ENCODE measurements at places on chromosomes 6 and 20.

DNA sequence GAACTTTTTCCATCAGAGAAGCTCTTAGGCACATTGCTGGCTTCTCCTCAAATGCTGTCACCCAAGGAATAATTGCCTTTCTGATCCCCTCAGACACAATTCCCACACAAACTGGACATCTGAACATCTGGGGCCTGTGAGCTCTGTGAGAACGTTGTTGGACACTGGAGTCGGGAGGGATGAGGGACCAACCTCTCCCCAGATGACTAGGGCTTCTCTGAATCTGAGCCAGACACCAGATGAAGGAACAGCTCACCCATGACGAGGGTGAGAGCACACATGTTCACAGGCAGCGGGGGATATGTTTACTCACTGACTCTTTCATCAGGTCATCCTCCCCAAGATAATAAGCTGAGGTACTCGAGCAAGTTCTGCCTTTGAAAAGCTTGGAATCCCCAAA, 283.9 kb upstream of the SUPT3H start:
- no peak overlapping the region for H3K4me3 ChIP-seq
- no peaks in the 10 kb centered on the region for H3K36me3 ChIP-seq
- no peak for DNase-seq
- H3K4me1 ChIP-seq: peaks cover 20% of the 10 kb centered on the region
- H3K27me3 ChIP-seq: no peaks in the 10 kb centered on the region

DNA sequence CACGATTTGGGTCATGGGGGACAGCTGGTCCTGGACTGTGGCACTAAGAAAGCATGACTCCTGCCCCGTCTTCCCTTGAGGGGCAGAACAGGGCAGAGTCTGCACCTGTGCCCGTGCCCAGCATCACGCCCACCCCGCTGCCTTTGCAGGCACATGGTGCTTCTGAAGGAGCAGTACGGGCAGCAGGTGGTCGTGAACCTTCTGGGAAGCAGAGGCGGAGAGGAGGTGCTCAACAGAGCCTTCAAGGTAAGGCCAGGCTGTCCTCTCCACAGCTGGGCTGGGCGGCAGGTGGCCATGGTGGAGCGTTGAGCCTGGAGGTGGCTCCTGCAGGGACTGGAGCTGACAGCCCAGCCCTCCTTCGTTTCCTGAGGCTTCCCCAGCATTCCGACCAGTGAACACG, 77.4 kb downstream of the SYNJ2 start:
- DNase-seq: no peak
- peaks cover 9% of the 10 kb centered on the region for H3K36me3 ChIP-seq
- H3K4me3 ChIP-seq: no peak overlapping the region
- H3K4me1 ChIP-seq: peaks cover 76% of the 10 kb centered on the region
- H3K27me3 ChIP-seq: no peaks in the 10 kb centered on the region

- no peaks in the 10 kb centered on the region for H3K27me3 ChIP-seq
- no peak overlapping the region for H3K4me3 ChIP-seq
- H3K4me1 ChIP-seq: no peaks in the 10 kb centered on the region
These were observed 586.2 kb downstream of the PHF3 start for GRCh38 chr6:64221776-64222175.

DNA sequence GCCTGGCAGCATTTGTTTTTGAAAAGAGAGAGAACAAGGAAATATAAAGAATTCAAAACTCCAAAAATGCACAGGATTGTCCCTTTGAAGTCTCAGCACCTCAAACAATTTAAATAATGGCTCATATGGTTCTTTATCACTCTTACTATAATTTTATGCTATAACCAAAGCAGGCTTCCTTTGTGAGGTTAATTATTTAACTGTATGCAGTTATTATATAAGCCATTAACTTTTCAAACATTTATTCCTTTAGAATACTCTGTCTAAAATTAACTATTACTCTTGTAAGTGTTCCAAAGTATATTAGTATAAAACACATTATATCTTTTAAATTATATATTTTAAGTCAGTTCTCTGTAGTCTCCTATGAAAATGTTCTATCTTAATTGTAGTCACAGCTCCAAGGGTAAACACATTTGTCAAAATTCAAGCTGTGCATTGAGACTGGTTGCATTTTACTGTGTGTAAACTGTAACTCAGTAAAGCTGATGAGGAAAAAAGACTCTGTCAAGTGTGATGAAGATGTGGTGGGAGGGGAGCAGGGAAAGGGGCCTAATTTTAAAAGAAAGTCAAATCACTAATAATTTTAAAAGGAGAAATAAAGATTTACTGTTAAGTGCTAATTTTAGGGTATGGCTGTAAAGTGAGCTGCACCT, 20.0 kb upstream of the PLAGL1 start:
- H3K4me1 ChIP-seq: no peaks in the 10 kb centered on the region
- H3K27me3 ChIP-seq: no peaks in the 10 kb centered on the region
- H3K36me3 ChIP-seq: no peaks in the 10 kb centered on the region
- DNase-seq: no peak
- H3K4me3 ChIP-seq: no peak overlapping the region

DNA sequence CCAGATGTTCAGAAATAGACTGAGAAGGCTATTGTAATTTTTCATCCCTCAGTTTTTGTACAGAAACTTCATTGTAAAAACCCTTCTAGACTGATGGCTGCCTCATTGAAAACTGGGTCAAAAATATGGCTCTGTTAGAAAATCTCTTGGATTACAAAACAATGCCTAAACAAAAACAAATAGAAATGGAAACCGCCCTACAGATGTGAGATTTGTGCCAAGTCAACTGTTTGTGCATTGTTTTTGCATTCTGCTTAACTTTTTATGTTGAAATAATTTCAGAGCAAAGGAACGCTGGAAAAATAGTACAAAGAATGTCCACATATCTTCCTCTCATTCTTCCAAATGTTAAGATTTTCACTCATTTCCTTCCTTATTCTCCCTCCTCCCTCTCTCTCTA, 425.1 kb downstream of the FOXA2 start:
- no peak for DNase-seq
- no peaks in the 10 kb centered on the region for H3K36me3 ChIP-seq
- peaks cover 71% of the 10 kb centered on the region for H3K27me3 ChIP-seq
- H3K4me3 ChIP-seq: no peak overlapping the region
